ENCODE measurements at places on chromosomes 4 and X. TPM values are rescaled to one million over a fixed set of nuclear protein-coding genes. Genes with fewer than 3 reads are reported as not detected.

- no peak for DNase-seq
These were observed 313.5 kb upstream of the IRS4 start for GRCh38 chrX:109049903-109050302.

DNA sequence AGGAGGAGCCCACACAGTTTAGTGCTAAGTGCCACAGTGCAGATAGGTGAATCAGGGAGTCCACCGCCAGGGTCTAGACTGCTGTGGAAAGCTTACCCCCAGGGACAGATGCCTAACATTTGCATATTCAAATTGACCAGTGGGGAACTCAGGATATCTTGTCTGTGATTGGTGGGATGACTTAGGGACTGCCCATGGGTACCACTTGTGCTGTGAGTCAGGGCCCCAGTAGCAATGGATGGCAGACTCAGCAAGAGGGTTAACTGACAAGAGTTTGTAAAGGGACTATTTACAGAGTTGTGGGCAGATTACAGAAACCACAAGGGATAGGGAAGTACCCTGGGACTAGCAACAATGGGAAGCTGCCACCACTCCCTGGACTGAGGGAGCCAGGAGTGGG, 282.1 kb downstream of the BCOR start:
- DNase-seq, result no peak

DNA sequence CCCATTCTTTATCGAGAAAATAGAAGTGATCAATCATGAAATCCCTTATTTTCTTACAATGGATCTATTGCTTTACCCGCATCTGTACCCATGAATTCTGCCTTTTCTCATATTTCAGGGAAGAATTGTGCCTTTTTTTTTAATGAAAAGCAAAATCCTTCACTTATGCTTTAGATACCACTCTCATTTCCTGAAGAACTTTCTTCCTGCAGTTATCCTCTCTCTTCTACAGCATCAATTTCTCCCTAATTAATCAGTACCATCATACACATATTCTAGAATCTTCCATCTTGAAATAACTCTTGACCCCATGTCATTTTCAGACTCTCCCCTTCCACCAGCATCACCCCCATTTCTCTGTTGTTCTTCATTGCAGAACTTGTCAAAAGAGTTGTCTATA, 26.6 kb downstream of the ARL9 start:
- DNase-seq, result no peak

- peak; percentile 95 for DNase-seq
These were observed 230.7 kb upstream of the STK26 start for GRCh38 chrX:131792356-131792749.

DNA sequence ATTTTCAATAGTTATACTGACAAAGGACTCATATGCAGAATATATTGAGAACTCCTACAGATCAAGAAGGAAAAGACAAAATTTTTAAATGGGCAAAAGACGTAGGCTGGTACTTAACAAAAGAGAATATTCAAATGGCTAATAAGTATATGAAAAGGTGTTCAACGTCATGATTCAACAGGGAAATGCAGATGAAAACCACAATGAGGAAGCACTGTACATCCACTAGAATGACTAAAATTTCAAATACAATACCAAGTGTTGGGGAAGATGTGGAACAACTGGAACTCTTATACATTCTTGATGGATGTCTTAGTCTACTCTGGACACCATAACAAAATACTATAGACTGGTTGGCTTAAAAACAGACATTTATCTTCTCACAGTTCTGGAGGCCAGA, 1.3 kb upstream of the MRFAP1L1 start:
- no peak for DNase-seq

GRCh38 chrX:118468122-118468521, 27.5 kb upstream of the DOCK11 start:
- DNase-seq, result no peak

GRCh38 chr4:122662701-122663100, 41.8 kb upstream of the IL21 start:
- DNase-seq, result no peak

- DNase-seq, result no peak
These were observed 120.4 kb downstream of the PCDH7 start for GRCh38 chr4:30840571-30840970.

- DNase-seq, result no peak
These were observed 1353.4 kb downstream of the PCDH7 start for GRCh38 chr4:32073542-32073941.

DNA sequence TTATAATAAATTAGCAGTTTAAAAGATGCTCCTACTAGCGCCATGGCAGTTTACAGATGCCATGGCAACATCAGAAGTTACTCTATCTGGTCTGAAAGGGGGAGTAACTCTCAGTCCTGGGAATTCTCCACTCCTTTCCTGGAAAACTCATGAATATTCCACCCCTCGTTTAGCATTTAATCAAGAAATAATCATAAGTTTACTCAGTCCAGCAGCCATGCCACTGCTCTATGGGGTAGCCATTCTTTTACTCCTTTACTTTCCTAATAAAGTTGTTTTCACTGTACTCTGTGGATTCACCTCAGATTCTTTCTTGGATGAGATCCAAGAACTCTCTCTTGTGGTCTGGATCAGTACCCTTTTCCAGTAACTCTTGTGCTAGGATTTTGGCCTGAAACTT, 52.3 kb downstream of the GUCY1B1 start:
- no peak for DNase-seq

DNA sequence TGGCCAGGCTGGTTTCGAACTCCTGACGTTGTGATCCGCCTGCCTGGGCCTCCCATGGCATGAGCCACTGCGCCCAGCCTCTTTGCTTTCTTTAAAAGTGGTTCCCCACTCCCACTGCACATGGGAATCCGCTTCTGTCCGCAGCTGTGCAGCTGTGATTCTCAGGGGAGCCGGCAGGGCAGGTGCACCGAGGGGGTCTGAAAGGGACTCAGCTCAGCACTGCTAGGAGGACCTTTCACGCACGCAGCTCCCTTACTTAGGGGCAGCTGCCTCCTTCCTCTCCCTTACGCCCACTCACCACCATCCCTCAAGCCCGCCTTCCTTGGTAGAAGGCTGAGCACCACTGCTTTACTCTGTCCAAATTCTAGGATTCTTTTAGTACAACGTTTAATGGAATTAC, 40.4 kb upstream of the CYP4V2 start:
- no peak for DNase-seq

GRCh38 chr4:37951461-37952352, 8.5 kb upstream of the PTTG2 start:
- no peak for DNase-seq

- no peak for DNase-seq
These were observed 793 bp downstream of the NALF2 start for GRCh38 chrX:69504626-69505612.

DNA sequence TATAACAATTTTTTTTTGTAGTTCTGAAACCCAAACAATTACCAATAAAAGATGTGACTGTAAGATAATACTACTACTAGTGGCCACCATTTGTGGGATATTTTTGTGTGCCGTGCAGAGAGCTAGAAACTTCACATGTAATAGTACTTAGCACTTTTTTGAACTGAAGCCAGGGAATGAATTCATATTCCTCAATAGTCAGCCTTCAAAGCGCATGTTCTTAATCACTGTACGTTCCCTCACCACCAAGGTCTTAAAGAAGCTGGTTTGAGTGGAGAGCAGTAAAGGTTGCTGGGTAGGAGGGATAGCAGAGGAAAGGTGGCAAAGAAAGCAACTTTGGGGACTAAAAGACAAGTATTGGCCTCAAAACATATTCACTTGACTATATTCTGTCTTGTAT, 9.6 kb upstream of the RUFY3 start:
- DNase-seq, result no peak

DNA sequence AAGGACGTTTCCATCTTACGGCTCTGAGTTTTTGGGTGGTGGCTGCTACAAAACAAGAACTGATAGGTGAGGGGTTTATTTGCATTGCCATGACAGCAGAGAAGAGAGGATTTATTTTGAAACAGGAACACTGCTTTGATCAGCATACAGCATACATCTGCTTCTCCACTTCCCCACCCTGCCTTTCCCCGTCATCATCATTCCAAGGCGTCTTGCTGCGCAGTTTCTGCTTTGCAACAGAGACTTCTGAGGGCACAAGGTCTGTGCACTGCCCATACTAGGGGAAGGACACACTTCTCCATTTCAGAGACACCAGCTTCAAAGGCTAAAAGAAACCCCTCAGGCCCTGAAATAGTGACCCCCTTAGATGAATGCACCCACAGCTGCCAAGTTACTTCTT, 19.1 kb downstream of the STARD8 start:
- DNase-seq, result no peak

DNA sequence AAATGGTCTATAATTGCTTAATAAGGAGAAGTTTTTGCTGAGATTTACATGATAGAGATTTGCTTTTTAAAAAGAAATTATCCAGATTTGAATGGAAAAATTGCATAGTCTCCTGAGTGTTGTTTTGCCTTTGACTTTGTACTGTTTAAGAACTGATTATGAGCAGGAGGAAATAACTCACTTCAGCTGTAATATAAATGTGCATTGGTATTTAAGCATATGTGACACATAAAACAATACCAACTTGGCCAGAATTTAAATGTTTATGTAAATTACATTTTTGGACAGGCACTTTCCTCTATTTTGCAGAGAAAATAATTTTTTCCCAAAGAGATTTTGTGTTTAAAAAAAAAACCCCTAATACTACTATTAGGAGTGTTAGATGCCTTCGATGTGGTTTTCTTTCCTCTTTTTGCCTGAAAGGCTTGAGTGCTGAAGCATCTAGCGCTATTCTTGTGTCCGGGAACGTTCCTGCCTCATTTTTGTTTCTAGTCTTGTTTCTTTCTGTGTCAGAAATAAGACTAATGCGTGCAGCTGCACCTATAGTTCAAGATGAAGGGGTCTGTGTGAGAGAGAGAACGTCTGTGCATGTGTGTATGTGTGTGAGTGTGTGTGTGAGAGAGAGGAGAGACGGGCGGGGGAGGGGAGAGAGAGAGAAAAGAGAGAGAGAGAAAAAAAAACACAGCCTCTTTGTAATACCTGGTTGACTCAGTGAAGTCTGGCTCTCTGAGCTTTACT, 60.8 kb downstream of the TBL1X start:
- no peak for DNase-seq

- DNase-seq, result no peak
These were observed 125.9 kb downstream of the FRYL start for GRCh38 chr4:48654015-48654664.

DNA sequence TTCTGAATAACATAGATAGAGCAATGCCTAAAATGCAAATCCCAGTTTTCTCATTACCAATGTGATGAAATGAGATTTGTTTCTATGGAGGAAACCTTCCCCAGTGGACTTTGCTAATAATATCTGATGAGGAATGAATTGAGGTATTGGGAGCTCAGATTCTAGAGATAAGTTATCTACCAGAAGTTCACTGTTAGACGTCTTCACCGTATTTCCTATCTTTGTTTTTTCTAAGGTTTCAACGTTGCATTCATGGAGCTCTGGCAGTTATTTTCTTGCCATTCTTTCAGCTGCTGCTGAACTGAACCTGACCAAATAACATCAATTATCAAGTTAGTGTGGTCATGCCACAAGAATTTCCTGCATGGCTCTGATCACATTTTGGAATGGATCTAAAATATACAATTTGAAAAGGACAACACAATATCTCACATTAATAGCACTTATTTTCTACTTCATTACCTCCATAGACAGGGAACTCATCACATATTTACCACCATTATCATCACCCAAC, 511.8 kb upstream of the LCORL start:
- DNase-seq, result no peak

GRCh38 chrX:78326401-78326800, 1.0 kb downstream of the CYSLTR1 start:
- no peak for DNase-seq

DNA sequence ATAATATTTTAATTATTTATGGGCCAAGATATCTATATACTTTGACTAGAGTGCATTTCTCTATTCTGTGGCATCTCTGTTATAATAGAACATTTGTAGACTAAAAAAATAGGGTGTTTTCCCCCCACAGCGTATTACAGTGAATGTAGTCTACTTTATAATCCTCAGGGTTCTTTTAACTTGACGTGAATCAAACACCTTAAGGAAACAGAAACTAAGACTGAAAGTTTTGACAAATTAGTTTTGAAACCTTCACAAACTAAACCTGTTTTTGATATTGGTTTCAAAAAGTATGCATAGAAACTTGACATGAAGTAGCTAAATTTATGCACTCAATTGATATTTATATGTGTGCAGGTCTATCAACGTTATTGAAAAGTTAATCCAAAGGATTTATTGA, 1963.1 kb upstream of the TENM3 start:
- DNase-seq, result no peak

DNA sequence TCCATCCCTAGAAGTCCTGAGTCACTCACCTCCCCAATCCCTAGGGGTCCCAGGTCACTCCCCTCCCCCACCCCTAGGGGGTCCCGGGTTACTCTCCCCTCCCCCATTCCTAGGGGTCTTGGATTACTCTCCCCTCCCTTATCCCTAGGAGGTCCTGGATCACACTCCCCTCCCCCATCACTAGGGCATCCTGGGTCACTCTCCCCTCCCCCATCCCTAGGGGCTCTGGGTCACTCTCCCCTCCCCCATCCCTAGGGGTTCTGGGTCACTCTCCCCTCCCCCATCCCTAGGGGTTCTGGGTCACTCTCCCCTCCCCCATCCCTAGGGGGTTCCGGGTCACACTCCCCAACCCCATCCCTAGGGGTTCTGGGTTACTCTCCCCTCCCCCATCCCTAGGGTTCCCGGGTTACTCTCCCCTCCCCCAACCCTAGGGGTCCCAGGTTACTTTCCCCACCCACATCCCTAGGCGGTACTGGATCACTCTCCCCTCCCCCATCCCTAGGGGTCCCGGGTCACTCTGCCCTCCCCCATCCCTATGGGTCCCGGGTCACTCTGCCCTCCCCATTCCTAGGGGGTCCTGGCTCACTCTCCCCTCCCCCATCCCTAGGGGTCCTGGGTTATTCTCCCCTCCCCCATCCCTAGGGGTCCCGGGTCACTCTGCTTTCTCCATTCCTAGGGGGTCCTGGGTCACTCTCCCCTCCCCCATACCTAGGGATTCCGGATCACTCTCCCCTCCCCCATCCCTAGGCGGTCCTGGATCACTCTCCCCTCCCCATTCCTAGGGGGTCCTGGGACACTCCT, 2.1 kb downstream of the ASMTL start:
- DNase-seq, result peak; percentile 53

- DNase-seq, result no peak
These were observed 22.4 kb downstream of the MAP7D3 start for GRCh38 chrX:136228839-136229207.

- DNase-seq, result no peak
These were observed 410.3 kb downstream of the CCSER1 start for GRCh38 chr4:90537491-90537890.

- DNase-seq, result no peak
These were observed 1.1 kb downstream of the PLAC8 start for GRCh38 chr4:83113429-83113786.

GRCh38 chr4:155072417-155072816, 136.0 kb upstream of the NPY2R start:
- no peak for DNase-seq

The NEIL3 gene
- polyA plus RNA-seq, result 0.52 TPM

The GRIA2 gene
- polyA plus RNA-seq, result 3.6 TPM

The WDR17 gene
- 1.5 TPM for polyA plus RNA-seq

The CENPVL1 gene
- not detected for polyA plus RNA-seq

The S100G gene
- polyA plus RNA-seq, result not detected

The TBC1D9 gene
- polyA plus RNA-seq, result 13.2 TPM

The MAGEA10 gene
- polyA plus RNA-seq, result not detected

The BGN gene
- polyA plus RNA-seq, result 81.6 TPM

The COL25A1 gene
- 0.56 TPM for polyA plus RNA-seq

The DMP1 gene
- polyA plus RNA-seq, result not detected

The RBM10 gene
- 39.5 TPM for polyA plus RNA-seq

The ARHGAP24 gene
- polyA plus RNA-seq, result 6.6 TPM

The CNKSR2 gene
- 1.3 TPM for polyA plus RNA-seq

The BTC gene
- polyA plus RNA-seq, result 0.75 TPM

Data from ovary (tissue), 10 donors.